ENCODE measurements at places on chromosomes 6 and 20. TPM values are rescaled to one million over a fixed set of nuclear protein-coding genes. Genes with fewer than 3 reads are reported as not detected.

DNA sequence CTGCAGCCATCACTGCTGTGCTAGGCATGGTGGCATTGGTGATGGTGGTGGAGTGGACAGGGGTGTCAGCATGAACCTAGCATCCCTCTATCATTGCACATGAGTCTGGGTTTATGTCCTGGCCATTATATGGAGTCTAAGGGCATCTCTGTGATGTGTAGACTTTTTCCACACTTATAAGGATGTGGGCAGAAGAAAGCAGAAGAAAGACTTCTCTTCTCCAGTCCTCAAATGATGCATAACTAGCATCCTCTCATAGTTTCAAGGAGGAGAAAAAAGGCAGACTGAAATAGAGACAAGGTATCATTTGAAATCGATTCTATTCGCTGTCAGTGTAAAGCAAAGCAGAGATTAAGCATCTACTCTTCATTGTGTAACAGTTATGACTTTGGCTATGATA lies 140.0 kb upstream of the ATXN1 start:
- DNase-seq, result no peak

- DNase-seq, result no peak
These were observed 140.1 kb upstream of the SPACA1 start for GRCh38 chr6:87907521-87907920.

- no peak for DNase-seq
These were observed 25.3 kb downstream of the NTSR1 start for GRCh38 chr20:62733891-62734290.

DNA sequence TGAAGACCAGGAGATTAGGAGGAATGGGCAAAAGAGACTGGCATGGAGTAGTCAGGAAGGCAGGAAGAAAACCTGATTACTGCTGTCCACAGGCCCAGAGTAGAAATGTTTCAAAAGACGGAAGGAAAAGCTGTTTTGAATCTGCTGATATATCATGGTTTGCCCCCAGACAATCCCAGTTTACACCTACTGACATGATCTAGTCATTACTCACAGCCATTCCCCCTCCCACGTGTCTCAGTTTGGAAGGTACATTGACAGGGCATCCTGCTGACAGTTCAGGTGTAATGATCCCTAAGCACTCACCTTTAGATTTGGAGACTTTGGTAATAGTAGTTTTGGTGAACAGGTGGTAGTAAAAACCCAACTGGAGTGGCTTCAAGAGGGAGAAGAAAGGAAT lies 9.8 kb upstream of the TXNDC5 start:
- DNase-seq, result no peak

CAPN11 gene
- 0.12 TPM for polyA plus RNA-seq

DNA sequence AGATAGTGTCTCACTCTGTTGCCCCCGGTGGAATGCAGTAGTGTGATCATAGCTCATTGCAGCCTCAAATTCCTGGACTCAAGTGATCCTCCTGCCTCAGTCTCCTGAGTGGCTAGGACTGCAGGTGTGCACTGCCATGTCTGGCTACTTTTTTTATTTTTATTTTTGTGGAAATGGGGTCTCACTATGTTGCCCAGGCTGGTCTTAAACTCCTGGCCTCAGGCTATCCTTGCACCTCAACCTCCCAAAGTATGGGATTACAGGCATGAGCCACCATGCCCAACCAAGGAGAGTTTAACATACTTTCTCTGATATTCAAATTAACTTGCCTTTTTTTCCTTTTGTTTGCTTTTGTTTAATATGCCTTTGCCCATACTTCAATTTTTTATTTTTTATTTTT lies 10.4 kb upstream of the ACTR5 start:
- DNase-seq, result no peak

- DNase-seq, result no peak
These were observed 149.6 kb upstream of the SYNCRIP start for GRCh38 chr6:85792254-85792653.

- peak; percentile 40 for DNase-seq
These were observed at the start of gene HLA-F for GRCh38 chr6:29723262-29723665. TSS of gene HLA-F (plus strand) at chr6:29723434. CDS start at chr6:29723464, 30 bp downstream.

Measured in right lung (tissue), 10 donors.